ENCODE measurements at places on chromosomes 5 and 9.

DNA sequence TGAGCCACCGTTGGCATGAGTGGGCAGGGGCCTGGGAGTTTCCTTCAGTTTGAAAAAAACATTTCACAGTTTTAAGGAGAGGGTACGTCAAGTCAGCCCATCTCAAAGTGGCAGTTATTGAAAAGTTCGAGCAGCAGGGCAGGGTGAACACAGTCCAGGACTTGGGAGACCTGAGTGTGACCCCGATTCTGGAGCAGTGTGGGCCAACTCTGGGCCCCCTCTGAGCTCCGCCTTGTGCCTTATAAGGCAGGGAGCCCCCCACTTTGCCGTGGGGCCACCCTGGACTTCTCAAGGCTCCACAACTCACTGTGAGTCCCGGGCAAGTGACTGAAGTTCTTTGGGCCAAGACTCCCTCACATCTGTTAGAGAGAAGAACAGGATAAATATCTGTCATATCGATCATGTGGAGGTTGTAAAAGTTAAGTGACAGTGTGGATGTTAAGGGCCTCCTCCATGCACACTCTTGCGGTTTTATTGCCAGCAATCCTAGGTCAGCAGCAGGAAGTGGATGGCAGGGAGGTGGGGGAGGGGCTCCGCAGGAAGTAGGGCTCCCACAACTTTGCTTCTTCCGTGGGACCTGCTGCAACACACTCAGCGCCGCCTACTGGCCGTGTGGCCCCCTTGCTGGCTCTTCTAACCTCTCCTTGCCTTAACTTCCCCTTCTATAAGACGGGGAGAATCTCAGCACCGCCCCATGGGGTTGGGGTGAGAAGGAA, 38.4 kb downstream of the HRH2 start:
- no peak for DNase-seq

DNA sequence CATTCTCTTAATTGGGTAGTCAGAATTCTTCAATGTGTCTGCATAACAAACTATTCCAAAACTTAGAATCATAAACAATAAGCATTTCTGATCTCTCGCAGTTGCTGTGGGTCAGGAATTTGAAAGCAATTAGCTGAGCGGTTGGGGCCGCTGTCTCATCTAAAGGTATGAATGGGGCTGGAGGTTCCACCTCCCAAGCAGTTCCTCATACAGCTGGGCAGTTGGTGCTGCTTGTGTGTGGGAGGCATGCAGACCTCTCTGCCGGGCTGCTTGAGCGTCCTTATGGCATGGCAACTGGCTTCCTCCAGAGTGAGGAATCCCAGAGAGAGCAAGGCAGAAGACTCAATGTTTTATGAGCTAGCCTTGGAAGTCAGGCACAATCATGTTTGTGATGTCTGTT, 30.2 kb upstream of the SEMA4D start:
- DNase-seq: no peak

- DNase-seq: no peak
Observed at GRCh38 chr9:22214021-22214420, 204.9 kb upstream of the CDKN2B start.

DNA sequence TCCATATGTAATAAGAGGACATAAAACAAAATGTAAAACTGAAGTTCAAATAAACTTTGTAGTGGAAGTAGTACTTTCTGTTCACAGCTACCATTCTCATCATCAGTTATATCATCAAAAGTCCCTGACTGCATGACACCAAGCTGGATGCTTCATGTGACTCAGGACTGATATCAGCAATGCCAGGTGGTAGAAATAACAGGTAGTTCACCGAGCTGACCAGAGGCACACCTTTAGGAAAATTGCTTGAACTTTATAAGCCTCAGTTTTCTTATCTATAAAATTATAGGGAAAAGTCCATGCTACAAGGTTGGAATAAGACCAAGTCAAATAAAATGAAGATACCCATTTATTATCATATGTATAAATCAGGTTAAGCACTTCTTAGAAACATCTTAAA, 124.9 kb upstream of the PTGER4 start:
- no peak for DNase-seq
